ENCODE measurements at places on chromosomes 11 and 22.
A peak's percentile ranks its signal among the peaks of the same experiment; 100 is the strongest.

DNA sequence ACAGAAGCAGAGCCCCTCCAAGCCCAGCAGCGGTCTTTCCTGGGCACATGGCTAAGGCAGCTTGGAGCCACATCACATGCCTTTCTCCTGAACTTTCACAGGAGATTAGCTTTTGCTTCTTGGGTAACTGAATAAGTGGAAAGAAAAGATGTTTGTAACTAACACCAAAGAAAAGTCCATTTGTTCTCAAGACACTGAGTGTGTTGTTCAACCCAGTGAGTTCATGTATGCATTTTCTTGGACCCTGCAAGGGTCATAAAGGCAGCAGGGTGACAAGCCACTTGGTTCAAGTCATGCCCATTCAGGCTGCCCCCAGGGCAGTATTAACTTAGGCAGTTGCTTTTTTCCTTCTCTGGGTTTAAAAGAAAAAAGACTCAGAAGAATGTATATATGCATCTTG is 203.4 kb downstream of the FAM76B start:
- no peak for DNase-seq

DNA sequence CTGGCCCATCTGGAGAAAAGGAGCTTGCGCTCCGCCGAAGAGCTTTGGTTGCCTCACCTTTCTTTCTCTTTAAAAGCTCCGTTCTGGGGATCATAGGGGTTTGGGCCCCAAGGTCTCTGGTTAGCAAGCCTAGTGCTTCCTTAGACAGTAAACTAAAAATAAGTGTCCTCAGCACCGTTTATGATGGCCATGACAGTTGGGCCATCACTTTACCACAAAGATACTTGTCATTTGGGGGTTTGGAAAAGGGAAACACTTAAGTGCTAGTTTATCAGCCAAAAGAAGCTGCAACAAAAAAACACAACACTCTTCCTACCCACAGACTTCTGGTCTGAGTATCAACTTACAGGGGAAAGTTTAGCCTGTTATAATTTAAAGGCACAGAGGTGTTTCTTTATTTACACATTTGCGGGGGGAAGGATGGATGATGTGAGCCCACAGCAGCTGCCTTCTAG is 88.4 kb upstream of the CD44 start:
- no peak for DNase-seq

DNA sequence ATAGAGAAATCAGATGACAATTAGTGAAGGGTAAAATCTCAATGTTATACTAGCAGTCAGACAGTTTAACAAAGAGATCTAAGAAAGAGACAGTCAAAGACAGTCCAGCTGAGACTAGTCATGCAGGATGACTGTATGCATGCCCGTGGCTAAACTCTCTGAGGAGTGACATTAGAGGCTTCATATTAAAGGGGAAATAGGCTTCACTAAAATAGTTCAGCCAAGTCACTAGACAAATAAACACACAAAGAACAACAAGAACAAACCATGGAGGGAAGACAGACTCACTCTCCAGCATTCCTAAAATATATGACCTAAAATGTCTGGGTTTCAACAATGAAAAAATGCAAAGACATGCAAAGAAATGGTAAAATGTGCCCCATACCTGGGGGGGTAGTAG is 18.6 kb upstream of the APLNR start:
- no peak for DNase-seq

DNA sequence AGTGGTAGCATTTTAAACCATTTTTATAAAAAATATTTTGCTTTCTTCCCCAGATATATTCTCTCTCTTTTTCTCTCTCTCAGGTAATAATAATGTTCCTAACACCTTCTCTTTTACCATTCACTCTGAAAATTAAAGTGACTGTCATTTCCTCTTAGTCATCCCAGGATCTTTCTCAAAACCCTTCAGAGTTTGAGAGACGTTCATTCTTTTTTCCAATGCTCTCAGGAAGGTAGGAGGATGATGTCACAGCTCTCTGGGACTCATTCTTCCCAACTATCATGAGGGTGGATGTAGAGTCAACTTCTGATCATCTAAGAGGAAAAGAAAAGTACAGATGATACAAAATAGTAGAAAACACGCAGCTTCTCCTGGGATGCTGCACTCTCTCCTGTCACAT is 60.2 kb upstream of the CRTAM start:
- no peak for DNase-seq

DNA sequence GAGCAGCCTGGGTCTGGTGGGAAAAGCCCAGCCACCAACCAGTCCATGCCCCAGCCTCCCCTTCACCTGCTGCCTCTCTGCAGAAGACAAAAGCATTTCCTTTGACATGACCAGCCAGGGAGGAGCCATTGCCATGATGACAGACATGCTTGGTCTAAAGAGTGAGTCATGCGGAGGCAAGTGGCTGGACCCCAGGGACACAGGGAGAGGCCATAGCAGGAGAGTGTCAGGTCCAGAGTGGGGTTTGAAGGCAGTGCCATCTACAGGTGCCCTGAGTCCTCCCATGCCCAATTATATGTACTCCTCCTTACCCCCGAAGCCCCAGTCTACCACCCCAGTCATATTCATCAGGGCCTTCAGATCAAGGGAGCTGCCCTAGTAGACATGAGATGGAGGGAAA is 67.4 kb downstream of the SCN3B start:
- no peak for DNase-seq

- DNase-seq, result no peak
Observed at GRCh38 chr22:50581031-50581949, 1.4 kb downstream of the CHKB start.

DNA sequence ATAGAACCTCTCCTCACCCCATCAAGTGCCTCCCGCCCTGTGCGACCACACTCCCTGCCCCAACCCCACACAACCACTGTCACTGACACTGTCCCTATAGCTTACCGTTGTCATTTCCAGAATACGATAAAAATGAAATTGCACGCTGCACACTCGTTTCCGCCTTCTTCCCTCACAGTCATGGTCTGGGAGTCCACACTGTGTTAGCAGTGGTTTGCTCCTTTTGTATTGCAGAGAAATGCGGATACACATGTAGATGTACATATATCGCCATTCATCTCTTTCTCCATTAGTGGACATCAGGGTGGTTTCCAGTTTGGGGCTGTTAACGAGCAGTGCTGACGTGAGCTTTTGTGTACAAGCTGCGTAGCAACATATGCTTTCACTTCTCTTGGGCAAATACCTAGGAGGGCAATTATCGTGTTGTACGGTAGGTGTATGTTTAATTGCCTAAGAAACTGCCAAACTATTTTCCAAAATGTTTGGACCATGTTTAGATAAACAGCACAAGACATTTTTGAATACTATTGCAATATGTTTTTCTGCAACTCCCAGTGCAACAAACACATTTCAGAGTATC is 59.2 kb upstream of the CD5 start:
- no peak for DNase-seq

DNA sequence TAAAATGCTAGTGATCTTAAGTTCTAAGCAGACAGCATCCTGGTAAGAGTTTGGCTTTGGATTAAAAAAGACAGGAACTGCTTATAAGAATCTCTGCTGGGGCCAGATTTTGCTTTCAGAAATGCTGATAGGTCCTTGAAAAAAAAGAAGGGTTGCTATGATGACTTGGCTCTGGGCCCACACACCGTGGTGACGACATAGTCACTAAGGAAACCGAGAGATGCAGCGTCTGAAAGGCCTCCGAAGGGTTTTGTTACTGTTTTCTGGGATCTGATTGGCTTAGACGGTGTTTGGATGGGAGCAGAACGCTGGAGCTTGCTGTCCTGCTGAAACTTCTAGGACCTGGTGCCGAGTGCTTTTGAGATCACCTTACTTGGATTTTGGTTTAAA is 8.4 kb downstream of the FAM118A start:
- peak; percentile 98 for DNase-seq

DNA sequence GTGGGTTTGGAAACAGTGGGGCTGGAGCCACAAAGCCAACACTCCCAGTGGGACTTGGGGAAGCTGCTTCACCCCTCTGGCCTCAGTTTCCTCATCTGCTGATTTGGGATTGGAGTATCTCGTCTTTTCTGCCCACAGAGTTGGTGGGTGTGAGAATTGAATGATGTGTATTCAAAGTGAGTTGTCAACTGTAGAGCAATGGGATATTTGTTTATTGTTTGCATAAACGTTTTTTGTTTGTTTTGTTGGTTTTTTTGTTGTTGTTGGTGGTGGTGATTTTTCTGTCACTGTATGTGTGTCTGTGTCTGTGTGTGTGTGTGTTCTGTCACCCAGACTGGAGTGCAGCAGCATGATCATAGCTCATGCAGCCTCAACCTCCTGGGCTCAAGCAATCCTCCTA is 542.0 kb downstream of the MIAT start:
- no peak for DNase-seq

DNA sequence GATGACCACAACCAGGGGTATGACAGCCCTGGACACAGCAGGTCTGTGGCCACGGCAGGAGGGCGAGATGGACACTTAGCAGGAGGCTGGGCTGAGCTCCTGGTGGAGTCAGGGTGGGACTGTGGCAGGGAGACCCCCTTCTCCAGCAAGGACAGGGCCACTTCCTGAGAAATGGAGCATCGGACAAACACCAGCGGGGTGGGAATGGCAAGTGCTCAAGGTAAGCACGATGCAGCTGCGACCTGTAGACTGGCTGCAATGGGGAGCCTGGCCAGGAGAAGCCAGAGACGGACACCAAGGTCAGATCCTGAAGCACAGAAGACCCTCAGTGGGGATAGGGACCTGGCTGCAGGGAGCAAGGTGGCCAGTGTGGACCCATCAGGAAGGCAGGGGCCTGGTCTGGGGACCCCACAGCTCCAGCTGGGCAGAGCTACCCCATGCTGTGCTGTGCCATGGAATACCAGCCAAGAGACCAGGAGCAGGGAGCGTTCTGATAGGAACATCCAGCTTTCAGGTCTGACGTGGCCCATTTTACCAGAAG is 29.2 kb downstream of the RSPH14 start:
- no peak for DNase-seq

GRCh38 chr11:125082611-125083311 is 19.7 kb downstream of the SLC37A2 start:
- peak; percentile 62 for DNase-seq

DNA sequence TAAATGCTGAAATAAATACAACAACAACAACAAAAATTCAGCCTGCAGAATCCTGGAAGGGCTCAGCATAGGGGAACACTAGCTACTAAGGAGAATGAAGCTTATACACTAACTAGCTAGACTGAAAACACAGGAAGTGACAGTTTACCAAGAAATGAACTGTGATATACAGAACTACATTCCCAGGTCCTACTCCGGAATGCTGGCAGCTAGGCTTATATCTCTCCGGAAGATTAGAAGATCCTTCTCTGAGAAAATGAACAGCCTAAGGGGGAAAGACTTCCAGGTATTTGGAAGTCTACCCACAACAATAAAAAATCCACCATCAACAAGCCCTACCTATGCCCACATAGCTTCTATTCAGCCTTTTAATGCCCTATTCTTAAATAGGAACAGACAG is 31.0 kb downstream of the CCDC34 start:
- peak; percentile 28 for DNase-seq

DNA sequence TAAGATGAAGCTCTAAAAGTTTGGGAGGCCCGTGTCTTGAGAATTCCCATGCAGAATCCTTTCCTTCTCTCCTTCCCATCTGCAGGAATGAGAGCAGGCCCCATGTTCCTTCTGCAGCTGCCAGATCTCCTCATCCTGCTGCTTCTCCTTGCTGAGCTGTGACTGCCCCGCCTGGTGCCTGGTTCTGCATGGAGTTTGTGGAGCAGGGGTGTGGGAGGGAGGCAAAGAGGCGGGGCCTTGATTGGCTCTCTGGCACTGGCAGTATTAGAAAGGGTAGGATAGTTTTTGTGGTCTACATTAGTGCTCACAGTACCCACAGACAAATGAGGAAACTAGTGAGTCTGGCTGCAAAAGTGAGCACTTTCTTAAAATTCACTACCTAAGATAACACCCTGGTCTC is 91.1 kb upstream of the CLPB start:
- no peak for DNase-seq

- peak; percentile 99 for DNase-seq
Observed at GRCh38 chr11:40328890-40329614, 1130.4 kb downstream of the LRRC4C start.

Data from fibroblast of the aortic adventitia (primary cell).